ENCODE measurements at places on chromosomes 12 and 14.

GRCh38 chr14:95236221-95236620, 78.9 kb upstream of the DICER1 start:
- no peak for DNase-seq

GRCh38 chr14:54589076-54589475, 22.1 kb downstream of the SAMD4A start:
- DNase-seq, result no peak

DNA sequence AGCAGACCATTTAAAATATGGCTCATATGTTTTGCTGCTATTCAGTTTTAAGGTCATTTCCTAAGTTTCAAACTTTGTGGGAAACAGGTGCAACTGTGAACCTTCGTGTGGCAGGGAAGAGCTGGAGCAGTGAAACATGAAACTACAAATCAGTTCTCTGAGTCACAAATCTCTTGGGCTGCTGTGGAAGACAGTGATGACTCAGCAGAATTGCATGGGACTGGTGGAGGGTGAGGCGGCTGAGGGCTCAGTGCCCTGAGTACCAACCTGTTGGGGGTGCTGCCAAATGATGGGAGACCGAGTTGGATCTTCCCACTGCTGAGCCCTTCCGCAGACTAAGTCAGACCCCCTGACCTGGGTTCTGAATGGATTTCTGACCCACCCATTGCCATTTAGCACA, 8.4 kb upstream of the CALM1 start:
- no peak for DNase-seq

- DNase-seq, result no peak
These were observed 58.7 kb downstream of the LRCOL1 start for GRCh38 chr12:132551641-132552031.

GRCh38 chr14:101185946-101186345, 282.4 kb upstream of the RTL1 start:
- no peak for DNase-seq

GRCh38 chr14:69720912-69721311, 46.0 kb upstream of the SRSF5 start:
- DNase-seq, result no peak

DNA sequence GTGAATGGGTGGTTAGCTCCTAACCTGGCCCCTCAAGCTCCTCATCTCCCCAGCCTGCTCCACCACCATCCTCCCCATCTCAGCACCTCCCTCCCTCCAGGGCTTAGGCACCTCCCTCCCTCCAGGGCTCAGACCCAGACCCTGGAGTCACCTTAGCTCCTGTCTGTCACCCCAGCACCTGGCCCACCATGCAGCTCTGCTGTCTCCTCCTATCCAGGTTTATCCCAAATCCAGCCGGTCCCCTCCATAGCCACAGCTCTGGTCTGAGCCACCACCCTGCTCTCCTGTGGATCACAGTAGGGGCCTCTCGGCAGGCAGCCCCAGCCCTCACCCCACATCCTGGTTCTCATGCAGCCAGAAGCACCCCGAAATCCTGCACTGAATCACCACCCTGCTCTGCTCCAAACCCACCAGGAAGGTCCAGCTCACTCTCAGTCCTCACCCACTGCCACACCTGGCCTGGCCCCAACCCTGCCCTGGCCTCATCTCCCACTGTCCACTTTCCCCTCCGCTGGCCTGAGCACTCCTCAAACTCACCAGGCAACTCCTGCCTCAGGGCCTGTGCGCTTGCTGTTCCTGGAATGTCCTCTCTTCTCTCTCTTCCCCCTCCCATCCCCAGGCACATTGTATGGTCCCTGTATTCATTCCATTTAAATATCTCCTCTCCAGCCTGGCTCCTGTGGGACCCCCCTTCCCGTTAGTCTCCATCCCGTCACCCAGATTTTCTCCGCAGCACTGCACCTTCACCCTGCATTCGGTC, 62.6 kb downstream of the DIO3 start:
- DNase-seq, result no peak

DNA sequence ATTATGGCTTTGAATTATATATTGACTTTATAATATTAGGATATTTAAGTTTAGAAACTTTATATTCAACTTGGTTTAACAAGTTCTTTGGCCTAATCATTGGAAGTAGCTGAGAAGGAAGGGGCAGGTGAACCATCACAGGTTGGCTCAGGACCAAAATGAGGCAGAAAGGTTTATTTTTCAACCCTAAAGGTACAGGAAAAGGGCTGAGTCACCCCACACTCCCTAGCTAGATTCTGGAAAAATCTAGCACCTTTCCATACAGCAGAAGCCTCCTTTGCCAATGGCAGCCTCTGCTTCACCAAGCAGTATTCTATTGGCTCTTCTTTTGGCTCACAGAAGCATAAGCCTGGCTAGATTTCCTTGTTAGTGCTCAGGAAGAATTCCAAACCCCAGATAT, 19.3 kb upstream of the MED6 start:
- no peak for DNase-seq

- no peak for DNase-seq
These were observed 17.3 kb downstream of the LRTM2 start for GRCh38 chr12:1837541-1838204.

DNA sequence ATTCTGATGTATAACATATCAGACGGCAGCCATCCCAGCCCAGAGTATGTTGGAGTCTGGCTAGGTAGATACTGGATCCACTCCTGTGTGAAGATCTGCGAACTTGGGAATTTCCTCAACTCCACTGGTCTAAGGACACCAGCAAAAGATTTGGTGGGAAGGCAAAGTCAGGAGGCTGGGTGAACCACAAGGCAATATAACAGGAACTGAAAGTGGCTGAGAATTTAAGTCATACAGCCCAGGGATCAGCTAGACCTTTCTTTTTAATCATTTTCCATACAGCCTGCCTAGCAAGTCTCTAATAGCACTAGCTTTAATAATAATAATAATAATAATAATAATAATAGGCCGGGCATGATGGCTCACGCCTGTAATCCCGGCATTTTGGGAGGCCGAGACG, 34.8 kb downstream of the BRAP start:
- DNase-seq, result no peak

GRCh38 chr14:40463886-40464285, 1031.7 kb upstream of the FBXO33 start:
- DNase-seq, result no peak

DNA sequence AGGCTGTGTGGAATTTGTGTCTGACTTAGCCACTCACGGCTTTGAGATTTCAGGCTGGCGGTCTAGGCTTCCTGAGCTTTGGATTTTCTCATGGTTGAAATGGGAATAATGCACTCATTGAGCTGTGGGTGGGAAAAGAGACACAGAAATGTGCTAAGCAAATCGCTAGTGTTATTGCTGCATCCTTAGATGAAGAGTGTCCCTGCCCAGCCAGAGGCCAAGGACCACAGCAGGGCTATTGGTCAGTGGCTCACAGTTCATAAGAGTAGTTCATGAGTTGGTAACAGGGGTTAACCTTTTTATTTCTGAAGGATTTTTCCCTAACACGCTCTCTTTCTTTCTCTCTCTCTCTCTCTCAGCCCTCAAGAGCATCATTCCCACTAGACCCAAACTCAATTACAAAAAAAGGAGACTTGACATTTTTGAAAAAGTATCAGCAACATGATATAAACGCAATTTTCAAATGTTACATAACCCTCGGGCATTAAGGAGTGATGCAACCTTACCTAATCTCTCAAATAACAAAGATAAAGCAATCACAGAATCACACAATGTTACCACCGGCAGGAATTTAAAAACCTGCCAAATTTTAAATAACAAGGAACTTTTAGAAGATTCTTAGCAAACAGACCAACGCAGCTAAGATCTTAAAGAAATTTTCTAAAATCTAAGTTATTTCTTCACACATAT, 36.7 kb upstream of the RMST start:
- no peak for DNase-seq

DNA sequence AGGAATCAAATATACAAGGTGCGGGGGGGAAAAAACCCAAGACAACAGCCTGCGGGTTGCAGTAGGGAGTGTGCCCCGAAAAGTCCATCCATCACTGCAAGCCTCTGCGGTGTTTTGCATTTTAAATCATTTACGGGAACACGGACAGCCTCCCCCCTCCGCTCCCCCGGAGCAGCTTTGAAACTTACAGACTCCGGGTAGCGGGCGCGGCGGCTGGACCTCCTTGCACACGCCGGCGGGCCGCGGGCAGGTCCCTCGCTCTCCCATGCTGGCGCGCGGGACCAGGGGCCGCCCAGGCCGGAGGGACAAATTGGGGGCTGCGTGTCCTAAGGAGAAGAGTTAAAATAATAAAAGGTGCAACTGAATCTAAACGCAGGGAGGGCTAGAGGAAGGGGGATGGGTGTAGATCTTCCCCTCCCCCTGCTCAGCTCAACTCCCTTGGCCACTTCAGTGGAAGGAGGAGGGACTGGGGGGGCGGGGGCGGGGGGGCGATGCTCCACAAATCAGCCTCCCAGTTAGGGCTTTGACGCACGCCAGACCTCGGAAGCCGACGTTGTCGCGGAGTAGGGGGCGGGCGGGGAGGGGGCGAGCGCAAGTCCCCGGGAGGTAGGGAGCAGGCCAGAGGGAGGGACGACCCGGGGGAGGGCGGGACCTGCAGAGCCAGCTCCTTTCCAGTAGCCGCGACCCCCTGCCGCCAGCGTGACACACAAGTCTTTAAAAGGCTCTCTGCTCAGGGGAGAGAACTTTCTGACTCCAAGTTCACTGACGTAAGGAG, at the start of gene KCNJ8:
Gene KCNJ8, minus strand, starts transcription at position 349 of the 775 bp plus-strand sequence. CDS start 1,090 bp downstream, outside the sequence.
- no peak for DNase-seq
